NCI-H345 (cell line): ENCODE measurements at places on chromosomes 2 and 18.

- DNase-seq = no peak
These were observed 508.4 kb downstream of the ZEB2 start for GRCh38 chr2:144011553-144011952.

- no peak for DNase-seq
These were observed 111.1 kb downstream of the PDCL3 start for GRCh38 chr2:100673691-100674485.

DNA sequence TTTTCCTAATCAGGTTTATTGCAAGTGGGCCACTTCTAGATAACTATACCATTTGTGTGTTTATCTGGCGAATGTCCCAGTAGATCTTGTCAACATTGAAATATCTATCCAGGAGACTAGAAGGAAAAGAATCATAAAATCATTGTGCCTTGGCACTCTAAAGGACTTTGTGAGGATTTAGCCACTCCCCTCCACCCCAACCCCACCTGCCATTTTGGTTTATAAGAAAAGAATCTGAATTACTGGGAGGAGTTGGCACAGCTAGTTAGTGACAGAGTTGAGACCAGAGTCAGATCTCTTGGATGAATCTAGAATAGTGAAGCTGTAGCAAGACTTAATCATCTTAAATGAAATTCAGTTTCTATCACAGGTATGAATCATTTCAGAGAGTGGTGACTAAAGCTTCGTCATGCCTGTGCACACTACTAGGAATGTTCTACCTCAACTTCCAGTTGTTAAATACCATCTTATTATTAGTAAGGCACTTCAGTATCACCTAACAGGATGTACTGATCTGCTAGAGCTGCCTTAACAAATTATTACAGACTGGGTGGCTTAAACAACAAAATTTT is 212.7 kb upstream of the SLC14A2 start:
- no peak for DNase-seq

- no peak for DNase-seq
These were observed 225.7 kb downstream of the MTX2 start for GRCh38 chr2:176494949-176495353.

- DNase-seq = no peak
These were observed 6.2 kb upstream of the RNU2-63P start for GRCh38 chr2:88022669-88022921.
